C1 segment of cervical spinal cord (tissue), 14 donors: ENCODE measurements at places on chromosomes 5 and 9.

- DNase-seq: no peak
Measured at GRCh38 chr9:116149844-116150243, 3.7 kb upstream of the PAPPA start.

- no peak for DNase-seq
Measured at GRCh38 chr5:14036947-14037346, 92.5 kb upstream of the DNAH5 start.

GRCh38 chr5:40260361-40260760 is 419.4 kb upstream of the PTGER4 start:
- DNase-seq: no peak

- no peak for DNase-seq
Measured at GRCh38 chr9:131330814-131331600, 41.5 kb downstream of the PLPP7 start.

- DNase-seq: no peak
Measured at GRCh38 chr5:79020861-79021561, 35.9 kb upstream of the ARSB start.

- no peak for DNase-seq
Measured at GRCh38 chr9:74861773-74862474, 25.8 kb downstream of the TRPM6 start.

- no peak for DNase-seq
Measured at GRCh38 chr9:3018071-3018470, 174.2 kb upstream of the PUM3 start.

DNA sequence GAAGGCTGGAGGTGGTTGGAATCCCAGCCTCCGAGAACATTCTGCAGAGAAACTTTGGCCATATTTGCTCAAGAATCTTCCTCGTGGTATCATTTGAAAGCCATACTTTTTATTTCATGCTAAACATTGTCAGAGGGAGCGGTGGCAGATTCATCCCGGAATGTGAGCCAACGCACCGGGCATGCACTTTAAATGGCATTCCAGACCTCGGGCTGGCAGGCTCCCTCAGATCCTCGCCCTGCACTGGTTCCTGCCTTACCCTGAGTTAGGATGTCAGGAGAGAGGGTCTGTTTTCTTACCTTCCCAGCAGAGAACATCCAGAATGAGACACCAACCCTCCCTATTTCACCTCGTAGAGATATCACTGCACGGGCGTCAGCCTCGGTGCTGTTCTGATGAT is 33.8 kb downstream of the GDNF start:
- no peak for DNase-seq

DNA sequence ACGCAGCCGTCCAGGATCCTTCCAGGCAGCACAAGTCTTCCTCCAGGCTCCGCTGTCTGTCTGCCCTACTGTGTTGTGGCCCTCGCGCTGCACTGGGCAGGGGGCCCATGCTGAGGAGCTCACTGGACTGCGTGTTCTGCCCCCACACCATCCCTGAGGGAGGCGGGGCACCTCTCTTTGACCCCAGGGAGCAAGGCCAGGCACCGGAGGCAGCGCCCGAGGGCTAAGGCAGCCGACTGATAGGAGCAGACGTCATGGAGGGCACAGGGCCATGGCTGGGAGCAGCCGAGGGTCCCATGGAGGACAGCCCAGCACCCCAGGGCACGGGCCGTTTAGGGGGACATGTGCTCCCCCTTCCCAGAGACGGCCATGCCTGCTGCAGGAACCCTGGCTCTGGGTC is 46.7 kb downstream of the KCNT1 start:
- DNase-seq: no peak

DNA sequence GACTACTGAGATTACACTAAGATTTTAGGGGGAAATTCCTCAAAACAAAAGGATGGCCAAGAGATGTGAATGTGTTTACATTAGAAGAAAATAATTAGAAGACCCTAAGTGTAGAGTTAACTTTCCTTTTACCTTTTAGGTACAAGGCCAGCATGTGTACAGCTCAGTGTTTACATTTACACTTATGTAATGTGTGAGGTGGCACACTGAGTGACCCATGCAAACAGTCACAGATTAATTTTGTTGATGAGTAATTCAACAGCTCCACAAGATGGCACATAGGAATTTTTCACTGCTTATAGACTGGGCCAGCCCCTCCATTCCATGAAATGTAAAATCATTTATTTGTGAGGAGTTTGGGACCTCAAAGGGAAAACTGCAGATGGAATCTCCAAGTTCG is 90.1 kb upstream of the SLC12A2 start:
- no peak for DNase-seq

- DNase-seq: no peak
Measured at GRCh38 chr9:19320495-19320894, 59.5 kb downstream of the RPS6 start.

- DNase-seq: no peak
Measured at GRCh38 chr5:35876922-35877321, 20.2 kb downstream of the IL7R start.

- no peak for DNase-seq
Measured at GRCh38 chr5:113039934-113040285, 63.3 kb downstream of the DCP2 start.

DNA sequence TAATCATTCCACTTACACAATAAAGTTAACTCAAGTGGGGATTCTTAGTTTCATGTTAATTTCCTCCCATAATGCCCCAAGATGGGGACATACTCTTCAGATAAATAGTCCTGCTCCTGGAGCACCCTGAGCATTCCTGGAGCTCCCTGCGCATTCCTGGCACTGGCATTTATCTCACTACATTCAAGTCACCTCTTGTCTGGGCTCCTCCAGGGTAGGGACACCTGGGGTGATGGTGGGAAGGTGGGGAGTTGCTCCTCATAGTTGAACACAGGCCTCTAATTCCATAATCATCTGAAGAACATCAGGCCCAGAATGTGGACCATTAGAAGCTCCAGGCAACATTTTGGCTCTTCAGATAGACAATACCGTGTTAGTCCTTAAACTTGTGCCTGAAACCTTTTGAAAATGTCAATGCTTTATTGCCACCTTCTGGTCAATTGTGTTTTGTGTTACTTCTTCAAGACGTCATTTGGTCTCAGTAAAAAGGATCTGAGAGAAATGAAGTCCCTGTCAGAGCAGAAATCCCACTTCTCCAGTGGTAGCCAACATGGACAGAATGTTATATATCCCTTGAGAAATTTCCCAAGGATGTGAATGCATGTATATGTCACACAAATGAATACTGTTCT is 14.2 kb upstream of the AGGF1 start:
- no peak for DNase-seq

DNA sequence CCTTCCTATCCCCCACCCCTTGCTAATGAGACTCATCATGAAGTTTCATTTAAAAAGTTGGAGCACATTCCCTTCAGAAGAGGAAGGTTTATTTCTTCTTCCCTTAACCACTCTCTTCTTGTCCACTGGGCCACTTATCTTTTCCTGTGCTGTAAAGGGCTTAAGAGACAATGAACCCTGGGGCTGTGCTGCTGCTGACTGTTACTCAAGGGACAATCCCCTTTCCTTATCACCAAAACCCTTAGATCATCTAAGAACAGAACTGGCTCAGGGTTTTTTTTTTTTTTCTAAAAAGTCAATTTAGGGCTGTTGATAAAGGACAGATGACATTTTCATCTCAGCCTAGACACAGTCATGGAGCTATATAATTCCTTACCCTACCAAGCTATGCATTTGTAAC is 29.6 kb downstream of the CAPSL start:
- no peak for DNase-seq

DNA sequence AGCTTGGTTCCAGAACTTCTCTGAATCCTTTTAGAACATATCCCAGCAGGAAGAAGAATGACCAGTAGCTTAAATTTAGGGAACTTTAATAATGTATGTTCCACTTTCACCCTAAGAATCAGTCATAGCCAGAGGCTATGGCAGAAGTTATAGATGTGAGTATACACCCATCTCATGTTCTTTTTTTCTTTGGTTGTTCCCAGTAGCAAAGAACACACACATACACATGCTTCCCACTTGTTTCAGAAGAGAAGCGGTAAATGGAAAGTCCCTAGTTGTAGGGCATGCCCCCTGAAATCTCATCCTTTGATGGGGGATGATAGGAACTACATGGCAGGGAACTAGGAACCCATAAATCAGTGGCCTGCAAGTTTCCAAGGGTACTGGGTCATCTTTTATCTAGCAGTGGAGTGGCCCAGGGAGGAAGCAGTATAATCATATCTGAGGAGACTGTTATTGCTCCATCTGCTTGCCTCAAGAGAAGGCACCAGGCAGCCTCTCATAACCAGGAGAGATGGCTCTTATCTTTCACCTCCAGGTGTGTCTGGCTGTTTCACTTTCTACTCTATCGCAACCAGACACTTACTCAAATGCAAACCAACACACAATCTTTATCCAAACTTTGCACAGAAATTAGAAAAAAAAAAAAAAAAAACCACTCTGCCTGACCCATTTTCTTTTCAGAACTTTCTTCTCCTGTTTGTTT is 109.5 kb downstream of the SNCAIP start:
- DNase-seq: no peak

- DNase-seq: no peak
Measured at GRCh38 chr5:170716396-170716795, 67.1 kb upstream of the GABRP start.

DNA sequence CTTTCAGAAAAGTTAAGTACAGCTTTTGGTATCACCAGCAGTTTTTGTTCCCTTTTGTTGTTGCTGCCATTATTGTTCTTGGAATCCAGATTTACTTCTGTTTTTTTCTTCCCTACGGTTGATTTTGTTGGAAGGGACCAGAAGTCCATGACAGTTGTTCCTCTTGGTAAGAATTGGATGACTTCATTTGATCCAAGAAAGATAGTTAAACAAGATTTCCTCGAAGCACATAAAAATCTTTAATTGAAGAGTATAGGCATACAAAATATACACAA is 65.4 kb downstream of the CDC42SE2 start:
- DNase-seq: no peak

GRCh38 chr5:122805481-122805880 is 30.6 kb downstream of the SNX2 start:
- no peak for DNase-seq

- DNase-seq: no peak
Measured at GRCh38 chr5:115723220-115723619, 93.2 kb downstream of the CDO1 start.

DNA sequence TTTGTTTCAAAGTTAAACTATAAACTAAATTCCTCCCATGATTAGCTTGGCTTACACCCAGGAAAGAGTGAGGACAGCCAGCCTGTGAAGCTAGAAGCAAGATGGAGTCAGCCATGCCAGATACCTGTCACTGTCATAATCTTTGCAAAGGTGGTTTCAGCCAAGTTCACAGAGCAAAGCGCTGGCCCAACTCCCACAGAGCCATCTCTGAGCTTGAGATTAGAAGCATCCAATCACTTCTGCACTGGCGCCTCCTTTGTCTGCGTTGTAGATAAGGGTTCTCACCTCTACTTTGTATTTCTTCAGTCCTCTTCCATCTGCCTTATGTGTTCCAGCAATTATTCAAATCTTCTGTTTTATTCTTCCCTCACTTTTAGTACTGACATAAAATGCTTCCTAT is 119.4 kb upstream of the ACO1 start:
- DNase-seq: no peak

DNA sequence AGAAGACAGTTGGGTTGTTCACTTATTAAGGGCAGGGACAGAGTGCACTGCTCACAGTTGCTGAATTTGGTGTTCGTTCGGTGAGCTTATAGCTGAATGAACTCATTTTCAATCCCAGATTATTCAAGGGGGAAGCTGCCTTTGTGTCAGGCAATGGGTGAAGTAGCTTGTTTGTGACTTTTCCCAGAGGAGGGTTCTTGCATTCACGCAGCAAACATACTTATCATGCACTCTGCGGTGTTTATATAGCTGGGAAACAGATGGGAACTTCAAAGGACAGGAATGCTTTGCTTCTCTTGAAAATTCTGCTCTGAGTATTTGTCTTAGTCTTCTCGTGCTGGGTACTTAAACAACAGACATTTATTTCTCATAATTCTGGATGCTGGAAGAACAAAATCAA is 64.7 kb upstream of the ABCA1 start:
- DNase-seq: no peak

DNA sequence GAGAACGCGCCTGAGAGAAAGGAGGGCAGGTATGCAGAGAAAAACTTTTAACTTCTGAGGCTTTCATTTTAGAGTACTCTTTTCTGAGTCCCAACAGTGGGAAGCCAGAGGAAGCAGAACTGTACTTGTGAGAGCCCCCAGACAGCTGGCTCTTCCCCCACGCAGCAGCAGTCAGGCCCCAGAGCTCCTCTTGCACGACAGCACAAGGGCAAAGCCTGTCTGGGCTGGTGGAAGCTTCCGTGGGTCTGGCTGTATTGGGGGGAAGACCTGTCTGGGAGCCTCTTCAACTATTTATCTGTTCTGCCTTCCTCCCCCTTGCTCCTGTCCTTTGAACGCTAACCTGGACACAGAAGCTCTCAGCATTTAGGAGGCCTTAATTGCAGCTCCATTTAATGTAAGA is 68.2 kb downstream of the THBS4 start:
- DNase-seq: no peak

- no peak for DNase-seq
Measured at GRCh38 chr9:13213337-13213736, 66.2 kb downstream of the MPDZ start.

- no peak for DNase-seq
Measured at GRCh38 chr5:78367318-78367991, 7.0 kb downstream of the SCAMP1 start.

DNA sequence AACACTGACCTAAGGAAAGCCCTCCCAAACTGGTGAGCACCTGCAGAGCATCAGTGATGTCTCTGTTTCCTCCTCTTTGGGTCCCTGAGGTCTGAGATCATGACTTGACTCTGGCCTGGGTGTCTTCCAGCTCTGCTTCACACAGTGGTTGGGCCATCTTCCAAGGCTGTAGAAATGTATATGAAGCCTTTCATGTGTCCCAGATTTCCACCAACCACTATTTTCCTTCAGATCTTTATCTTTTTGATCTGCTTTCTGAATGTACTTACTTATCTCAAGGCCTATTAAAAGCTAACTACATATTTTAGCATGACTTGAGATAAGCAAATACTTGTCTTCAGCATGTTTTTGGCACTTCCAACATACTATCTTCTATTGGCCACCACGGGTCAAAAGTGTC is 47.1 kb downstream of the PRELID2 start:
- no peak for DNase-seq

- no peak for DNase-seq
Measured at GRCh38 chr5:53545744-53546143, 14.7 kb upstream of the NDUFS4 start.

- peak; percentile 11 for DNase-seq
Measured at GRCh38 chr5:36878392-36879082, 2.0 kb downstream of the NIPBL start.

- no peak for DNase-seq
Measured at GRCh38 chr5:141753143-141753970, 71.3 kb upstream of the ARAP3 start.

- DNase-seq: no peak
Measured at GRCh38 chr5:124883681-124884080, 137.2 kb upstream of the ZNF608 start.

GRCh38 chr9:71780953-71781352 is 12.6 kb upstream of the CEMIP2 start:
- DNase-seq: no peak

- no peak for DNase-seq
Measured at GRCh38 chr9:93823245-93824072, 131.7 kb downstream of the BARX1 start.

- DNase-seq: no peak
Measured at GRCh38 chr5:180640611-180640860, 8.9 kb downstream of the FLT4 start.

GRCh38 chr9:37443566-37443965 is 21.1 kb downstream of the GRHPR start:
- no peak for DNase-seq
